NCI-H1417 (cell line): ENCODE measurements at places on chromosomes 7 and 10.
A peak's percentile ranks its signal among the peaks of the same experiment; 100 is the strongest.

- DNase-seq, result no peak
Measured at GRCh38 chr10:95445223-95445836, 115.8 kb downstream of the SORBS1 start.

DNA sequence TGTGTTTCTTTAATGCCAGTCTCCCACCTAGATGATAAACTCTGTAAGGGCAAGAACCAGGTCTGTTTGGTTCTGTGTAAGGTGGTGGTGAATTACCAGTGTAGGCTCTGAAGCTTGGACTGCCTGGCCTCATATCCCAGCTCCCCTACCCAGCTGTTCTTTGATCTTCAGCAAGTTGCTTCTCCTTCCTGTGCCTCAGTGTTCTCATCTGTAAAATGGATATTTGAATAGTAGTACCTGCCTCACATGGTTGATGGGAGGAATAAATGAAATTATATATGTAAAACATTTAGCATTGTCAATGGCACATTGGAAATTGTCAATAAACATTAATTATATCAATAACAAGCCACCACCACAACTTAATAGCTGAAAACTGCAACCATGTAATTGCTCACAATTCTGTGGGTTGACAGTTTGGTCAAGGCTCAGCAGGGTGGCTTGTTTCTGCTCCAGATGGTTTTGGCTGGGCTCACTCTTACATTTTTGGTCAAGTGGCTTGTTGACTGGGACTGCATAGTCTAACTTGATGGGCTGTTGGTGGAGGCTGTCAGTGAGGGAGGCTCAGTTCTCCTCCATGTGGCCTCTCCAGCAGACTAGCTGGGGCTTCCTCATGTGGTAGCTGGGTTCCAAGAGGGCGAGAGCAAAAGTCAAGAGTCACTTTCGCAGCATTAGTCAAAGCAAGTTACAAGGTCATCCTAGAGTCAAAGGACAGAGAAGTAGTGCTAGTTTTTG lies 84.5 kb upstream of the DUSP5 start:
- DNase-seq, result no peak

DNA sequence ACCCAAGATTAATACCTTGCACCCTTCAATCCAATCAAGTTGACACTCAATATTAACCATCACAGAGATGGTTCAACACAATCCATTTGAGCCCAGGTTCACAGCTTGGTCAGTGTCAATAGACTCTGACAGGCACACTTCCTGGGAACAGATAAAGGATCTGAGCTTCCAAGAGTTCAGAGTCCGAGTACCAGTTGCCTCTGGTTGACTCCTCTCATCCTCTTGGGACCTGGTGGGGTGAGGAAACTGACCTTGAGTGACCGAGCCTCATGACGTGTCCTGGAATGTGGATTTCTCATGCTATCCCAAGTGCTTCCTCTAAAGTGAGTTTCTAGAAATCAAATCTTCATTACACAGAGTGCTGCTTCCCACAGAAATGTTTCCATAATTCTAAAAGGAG lies 162.0 kb downstream of the CYP26A1 start:
- no peak for DNase-seq

GRCh38 chr10:113631684-113632367 lies 32.0 kb downstream of the NRAP start:
- DNase-seq, result peak; percentile 28

DNA sequence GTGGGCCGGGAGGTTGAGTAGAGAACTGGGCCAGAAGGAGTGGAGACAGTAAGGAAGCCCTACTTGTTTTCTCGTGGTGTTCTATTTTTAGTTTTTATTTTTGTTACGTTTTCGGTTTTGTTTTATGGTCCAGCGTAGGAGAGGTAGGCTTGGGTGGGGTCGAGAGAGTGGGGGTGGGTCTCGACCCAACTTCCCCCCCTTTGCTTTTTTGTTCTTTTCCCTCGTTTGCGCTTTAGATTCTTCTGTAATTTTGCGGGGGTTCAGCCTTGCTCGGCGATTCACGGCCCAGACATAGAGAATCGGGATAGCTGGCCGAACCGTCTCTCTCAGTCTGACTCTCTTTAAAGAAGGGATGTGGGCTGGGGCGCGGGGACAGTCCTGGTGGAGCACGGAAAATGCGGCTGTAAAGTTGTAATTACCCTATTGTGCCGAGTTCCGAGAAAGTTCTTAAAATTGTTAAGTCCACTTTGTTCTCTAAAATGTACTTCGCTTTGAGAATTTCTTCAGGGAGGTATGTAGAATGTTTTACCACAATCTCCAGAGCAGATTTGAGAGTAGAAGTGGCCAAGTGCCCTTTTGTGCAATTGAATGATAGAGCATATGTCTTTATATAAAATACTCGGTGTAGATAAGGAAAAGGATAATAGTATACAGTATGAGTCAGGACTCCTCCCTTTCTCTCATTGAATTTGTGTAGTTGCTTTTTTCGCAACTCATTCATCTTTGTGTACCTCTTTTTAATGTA lies 816 bp downstream of the DMTF1 start:
- peak; percentile 75 for DNase-seq

DNA sequence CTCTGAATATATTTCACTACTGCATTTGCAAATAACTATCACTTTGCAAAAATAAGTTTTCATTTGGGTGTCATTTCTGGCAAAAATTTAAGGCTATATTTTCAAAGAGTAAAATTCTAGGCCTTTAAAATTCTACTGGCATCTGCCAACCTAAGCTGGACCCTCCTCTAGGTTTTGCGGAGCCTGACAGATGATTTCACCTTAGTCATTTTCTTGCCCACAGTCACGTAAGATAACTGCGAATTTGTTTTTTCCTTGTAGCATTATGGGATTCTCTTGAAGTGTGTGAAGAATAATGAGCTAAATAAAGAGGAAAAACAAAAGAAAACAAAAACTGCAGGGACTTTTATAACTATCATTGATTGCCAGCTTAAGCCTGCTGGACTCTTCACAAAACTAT lies 7.8 kb downstream of the MEOX2 start:
- DNase-seq, result no peak

DNA sequence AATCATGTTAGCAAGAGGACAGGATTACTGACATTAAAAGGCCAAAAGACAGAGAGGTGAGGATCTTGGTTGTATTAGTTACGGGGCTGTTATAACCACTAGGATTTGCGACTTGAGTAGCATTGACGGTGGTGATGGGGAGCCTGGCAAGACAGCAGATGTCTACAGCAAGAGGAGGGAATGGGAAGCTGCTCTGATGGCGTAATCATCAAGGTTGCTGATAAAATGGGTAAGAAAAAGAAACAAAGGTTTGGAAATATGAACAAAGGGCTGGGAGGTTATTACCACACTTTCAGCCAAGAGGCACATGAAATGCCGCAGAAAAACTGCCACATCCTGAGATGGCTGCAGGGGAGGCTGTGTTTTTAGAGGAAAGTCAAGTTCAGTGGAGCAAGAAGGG lies 33.9 kb downstream of the TMEM229A start:
- DNase-seq, result no peak

DNA sequence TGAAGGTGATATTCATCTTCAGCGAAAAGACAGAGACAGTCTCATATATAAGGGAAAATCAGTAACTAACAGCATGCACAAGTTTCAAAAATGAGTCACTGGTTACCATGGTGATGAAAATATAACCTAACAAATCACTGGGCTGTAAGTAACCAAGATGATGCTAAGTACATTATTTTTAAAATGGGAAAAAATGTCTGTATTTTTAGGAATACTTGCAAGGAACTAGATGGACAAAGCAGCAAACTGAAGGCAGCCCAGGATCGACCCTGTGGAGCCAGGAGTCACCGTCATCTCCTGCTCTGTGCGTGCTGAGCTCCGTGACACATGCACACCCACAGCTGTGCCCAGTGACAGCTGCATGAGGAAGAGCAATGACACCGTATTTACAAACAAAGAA lies 137.3 kb downstream of the ELMO1 start:
- no peak for DNase-seq

DNA sequence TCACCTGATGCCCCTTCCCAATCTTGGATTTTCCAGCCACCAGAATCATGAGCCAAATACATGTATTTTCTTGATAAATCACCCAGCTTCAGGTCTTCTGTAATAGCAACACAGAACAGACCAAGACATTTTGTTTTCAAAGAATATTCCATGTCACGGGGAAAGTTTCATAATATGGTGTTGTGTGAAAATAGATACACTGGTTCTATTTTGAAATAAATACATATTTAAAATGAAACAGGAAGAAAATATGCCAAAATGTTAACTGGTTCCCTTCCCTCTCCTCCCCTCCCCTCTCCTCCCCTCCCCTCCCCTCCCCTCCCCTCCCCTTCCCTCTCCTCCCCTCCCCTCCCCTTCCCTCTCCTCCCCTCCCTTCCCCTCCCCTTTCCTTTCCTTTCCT lies 30.3 kb upstream of the CAMK1D start:
- no peak for DNase-seq

DNA sequence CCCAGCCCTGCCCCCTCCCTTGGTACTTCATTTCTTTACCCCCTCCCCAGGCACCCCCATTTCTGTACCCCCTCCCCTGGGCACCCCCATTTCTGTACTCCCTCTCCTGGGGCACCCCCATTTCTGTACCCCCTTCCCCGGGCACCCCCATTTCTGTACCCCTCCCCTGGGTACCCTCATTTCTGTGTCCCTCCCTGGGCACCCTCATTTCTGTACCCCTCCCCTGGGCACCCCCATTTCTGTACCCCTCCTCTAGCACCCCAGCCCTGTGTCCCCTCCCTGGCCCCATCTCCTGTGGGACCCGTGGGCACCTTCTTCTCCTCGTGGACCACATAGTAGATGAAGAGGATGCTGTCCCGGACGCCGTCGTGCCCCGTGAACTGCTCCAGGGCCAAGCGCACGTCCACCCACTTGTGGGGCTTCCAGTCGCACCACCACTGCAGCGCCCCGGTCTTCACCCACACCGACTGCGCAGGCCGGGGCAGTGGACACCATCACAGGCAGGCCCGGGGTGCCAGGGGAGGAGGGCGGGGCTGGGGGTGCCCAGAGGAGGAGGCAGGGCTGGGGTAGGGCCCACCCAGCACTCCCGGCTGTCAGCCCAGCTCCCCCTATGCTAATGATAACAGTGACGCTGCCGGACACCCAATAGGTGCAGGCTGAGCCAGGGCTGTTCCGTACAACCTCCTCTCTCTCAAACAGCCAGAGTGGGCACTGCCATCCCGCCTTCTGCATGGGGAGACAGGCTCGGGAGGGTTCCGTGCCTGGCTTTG lies 20.4 kb downstream of the TECPR1 start:
- DNase-seq, result no peak

GRCh38 chr7:131197920-131198615 lies 129.6 kb upstream of the MKLN1 start:
- no peak for DNase-seq

DNA sequence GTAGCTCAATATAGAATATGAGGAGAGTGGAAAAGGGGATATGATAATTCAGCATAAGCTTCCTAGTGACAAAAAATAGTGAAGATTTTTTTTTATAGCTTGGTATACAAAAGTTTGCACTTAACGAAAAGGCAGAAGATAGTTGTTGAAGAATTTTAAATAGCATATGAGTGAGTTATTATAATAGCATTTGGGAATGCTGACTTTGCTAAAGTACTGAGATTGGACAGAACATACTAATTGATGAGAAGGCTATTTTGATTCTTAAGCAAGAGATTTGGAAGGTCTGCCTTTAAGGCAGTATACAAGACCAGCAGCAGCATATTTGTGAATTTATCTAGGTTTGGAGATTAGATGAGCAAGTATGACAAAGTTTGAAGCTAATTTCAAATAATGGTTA lies 600.9 kb upstream of the POT1 start:
- no peak for DNase-seq

DNA sequence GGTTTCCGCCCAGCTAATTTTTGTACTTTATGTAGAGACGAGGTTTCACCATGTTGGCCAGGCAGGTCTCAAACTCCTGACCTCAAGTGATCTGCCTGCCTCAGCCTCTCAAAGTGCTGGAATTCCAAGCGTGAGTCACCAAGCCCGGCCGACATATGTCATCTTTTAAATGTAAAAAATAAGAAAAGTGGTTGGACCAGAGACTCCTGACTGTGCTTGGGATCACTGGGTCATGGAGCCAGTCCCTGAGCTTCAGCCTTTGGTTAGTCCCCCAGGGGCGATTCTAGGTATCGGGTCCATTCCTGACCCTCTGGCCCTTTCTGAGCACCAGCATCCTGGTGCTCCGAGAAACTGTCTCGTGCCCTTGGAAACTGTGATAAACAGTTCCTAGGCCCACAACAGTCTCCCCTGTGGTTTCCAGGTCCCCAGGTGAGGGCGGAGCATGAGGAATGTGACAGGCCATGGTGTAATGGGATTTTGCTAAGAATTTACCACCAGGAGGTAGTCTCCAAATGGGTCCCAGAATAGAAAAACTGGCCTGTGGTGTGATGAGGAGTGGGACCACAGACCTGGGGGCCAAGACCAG lies 32.8 kb downstream of the UBTD1 start:
- DNase-seq, result no peak

DNA sequence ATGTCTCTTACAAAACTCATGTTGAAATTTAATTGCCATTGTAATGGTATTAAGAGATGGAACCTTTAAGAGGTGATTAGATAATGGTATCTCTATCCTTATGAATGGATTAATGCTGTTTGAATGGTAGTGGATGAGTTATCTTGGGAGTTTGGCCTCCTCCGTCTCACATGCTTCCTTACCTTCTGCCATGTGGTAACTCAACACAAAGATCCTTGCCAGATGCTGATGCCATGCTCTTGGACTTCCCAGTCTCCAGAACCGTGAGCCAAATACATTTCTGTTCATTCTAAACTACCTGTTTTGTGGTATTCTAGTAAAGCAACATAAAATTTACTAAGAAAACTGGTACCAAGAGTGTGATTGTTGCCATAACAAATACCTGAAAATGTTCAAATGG lies 23.2 kb downstream of the PTEN start:
- no peak for DNase-seq

DNA sequence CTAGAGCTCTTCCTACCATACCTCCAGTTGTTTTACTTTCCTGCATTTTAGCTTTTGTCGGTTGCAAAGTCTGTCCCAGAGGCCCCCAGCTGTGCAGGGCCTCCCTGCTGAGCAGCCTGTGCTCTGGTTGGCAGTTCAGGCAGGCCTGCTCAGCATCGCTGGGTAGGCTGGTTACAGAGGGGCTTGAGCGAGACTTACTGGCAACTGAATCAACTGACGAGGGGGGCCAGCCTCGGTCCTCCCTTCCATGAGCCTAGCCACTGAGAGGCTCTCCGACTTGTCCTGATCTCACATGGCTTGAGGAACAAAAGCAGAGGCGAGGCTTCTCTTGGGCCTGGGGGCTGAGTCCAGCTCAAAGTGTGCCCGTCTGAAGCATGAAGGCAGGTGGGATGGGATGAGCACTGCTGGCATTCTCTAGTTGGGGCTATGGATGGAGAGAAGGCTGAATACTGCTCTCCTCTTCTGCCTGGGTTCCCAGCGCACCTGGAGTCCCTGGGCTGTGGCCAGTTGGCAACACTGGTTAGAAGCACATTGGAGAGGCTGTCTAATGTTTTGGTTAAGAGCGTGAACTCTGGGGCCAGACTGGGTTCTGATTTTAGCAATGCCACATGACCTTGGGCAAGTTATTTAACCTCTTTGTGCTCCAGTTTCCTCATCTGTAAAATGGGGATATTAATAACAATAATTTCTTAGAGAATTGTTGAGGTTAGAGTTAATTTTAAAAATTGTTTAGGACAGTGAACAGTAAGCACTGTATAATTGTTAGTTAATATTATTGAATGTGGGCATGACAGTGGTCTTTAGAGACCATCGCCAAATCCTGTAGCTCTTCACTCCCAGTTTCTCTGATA lies 6.9 kb upstream of the SFRP5 start:
- DNase-seq, result peak; percentile 4

GRCh38 chr10:124703778-124704427 lies 40.3 kb downstream of the FAM53B start:
- no peak for DNase-seq
